ENCODE measurements at places on chromosomes 2 and 18.

DNA sequence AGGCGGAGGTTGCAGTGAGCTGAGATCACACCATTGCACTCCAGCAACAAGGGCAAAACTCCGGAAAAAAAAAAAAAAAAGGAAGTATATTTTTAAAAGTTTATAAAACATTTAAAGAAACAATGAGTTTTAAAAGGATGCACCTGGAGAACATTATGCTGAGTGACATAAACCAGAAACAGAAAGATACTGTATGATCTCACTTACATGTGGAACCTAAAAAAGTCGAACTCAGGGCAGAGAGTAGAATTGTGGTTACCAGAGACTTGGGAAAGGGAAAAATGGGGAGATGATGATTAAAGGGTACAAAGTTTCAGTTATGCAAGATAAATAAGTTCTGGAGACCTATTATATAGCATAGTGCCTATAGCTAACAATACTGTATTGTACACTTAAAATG is 52.8 kb upstream of the RTN4 start:
- DNase-seq, result no peak

DNA sequence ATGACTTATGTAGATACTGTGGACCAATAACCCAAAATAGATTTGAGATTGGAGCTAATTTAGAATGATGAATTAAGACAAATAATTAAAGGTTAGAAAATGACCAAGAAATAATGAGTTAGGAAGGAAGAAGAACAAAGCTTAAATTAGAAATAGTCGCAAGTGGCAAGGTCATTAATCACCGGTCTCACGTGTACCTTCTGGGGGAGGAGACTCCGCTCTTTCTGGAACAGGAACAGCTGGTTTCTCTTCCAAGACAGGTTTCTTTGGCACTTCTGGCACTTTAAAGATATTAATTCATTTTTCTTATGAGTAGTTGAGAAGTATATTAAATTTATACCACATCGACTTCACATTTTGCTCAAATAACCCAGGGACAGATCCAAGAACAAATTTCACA is 156.7 kb downstream of the TTN start:
- DNase-seq, result no peak

DNA sequence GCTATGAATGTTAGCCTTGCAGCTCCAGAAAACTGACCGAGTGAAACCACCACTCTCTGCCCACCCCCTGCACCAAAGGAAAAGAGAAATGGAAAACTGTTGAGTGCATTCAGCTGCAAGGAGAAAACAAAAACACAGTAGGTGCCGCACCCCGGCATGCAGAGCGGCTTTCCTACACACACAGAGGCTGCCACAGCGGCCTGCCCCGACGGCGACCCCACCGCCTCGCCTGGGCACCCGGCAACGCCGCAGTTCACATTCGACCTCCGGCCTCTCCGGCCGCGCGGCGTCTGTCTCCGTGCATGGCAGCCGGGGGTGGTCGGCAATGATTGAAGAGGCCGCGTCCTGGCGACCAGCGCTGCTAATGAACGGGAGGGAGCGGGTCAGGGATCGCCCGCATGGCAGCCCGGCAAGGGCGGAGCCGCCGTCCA is 417.1 kb upstream of the SALL3 start:
- no peak for DNase-seq

DNA sequence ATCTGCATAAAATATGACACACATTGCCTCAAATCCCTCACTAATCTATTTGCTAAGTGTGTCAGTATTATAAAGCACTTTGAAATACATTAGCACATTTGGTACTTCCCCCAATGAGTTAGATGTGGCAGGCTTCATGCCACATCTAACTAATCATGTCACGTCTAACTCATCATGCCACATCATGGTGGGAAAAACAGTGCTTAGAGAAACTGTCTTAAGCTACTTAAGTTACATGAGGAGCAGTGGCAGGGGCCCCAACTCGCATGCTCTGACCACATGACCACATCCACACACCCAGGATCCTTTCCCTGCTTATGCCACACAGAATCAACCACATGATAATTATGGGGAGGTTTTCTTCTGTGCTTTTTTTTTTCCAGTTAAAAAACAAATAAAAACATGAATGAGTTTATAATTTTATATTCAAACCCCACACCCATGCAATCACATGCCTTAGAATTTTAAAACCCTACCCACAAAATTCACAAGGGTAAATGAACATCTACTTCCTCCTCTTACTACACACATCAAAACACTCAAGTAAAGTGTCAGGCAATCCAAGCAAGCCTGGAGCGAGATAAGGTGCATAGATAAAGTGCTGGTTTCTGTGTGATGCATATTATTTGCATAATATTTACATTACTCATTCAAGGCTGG is 1.6 kb downstream of the ABCA12 start:
- no peak for DNase-seq

- DNase-seq, result no peak
Measured at GRCh38 chr2:195356026-195356425, 301.0 kb upstream of the SLC39A10 start.

- DNase-seq, result no peak
Measured at GRCh38 chr2:222722327-222722946, 51.0 kb downstream of the MOGAT1 start.

GRCh38 chr2:151774506-151774905 is 40.2 kb upstream of the NEB start:
- no peak for DNase-seq
